ENCODE measurements at places on chromosomes 3 and 15. TPM values are rescaled to one million over a fixed set of nuclear protein-coding genes. Genes with fewer than 3 reads are reported as not detected.

FBN1 gene
- total RNA-seq, result 79.0 TPM

GABRA5 gene
- not detected for total RNA-seq

MRAS gene
- total RNA-seq, result 7.4 TPM

VILL gene
- total RNA-seq, result 185 TPM

CMTM7 gene
- 12.9 TPM for total RNA-seq

MESP1 gene
- total RNA-seq, result 6.6 TPM

DNA sequence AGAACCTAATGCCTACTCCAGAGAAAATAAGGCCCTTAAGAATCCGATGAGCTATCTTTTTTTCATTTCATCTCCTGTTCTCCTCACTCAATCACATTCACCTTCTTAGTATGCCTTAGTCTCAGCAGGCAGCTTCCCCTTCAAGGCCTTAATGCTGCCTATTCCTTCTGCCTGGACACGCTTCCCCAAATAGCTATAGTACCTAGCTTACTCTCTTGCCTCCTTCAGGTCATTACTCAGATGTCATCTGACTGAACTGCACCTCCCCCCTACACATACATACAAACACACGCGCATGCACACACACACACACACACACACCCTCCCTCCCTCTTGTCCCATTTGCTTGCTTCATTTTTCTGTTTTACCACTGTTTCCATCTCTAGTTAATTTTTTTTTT, 191.5 kb upstream of the MLF1 start:
- no peak for DNase-seq

DNA sequence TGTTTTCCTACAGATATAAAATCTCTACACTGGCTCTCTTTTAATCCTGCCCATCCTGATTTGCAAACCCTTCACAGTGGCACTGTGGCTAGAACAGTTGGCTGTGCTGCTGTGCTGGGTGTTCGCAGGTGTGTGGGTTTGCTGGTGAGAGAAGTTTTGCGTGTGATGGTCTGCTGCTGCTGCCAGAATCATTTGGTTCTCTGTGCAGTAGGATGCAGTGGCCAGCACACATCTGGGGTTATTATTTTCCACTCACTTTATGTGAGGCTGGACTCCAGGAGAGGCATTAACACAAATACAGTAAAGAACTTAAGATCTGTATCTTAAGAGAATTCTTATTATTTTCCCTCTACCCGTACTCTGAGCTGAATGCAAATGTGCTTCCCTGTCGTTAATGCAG, 16.0 kb upstream of the PSMD6 start:
- no peak for DNase-seq

GRCh38 chr15:29470794-29471193, 201.2 kb upstream of the NSMCE3 start:
- DNase-seq, result no peak

DNA sequence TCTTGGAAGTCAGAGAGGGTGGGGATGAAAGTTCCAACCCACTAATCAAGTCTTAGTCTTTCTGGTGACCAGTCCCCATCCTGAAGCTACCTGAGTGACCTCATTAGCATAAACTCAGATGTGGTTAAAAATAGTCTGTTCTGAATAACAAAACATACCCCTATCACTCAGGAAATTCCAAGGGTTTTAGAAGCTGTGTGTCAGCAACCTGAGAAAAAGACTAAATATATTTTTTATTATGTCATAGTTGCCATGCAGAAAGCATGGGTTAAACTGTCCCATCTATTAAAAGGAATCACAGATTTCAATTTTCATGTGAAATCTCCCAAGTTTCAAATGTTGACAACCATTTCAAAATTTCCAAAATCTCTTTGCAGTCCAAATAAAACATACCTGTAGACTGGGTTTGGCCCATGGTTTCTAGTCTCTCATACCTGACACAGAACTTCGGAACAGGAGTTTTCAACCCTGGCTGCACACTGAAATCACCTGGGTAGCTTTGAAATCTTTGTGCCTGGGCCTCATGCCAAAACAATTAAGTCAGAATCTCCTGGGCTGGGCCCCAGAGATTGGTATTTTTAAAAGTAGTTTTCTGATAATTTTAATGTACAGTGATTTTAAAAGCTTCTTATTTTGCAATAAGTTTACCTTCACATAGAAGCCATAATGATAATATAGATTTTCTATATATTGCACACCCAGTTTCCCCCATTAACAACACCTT, 476.3 kb downstream of the RBMS3 start:
- no peak for DNase-seq

DNA sequence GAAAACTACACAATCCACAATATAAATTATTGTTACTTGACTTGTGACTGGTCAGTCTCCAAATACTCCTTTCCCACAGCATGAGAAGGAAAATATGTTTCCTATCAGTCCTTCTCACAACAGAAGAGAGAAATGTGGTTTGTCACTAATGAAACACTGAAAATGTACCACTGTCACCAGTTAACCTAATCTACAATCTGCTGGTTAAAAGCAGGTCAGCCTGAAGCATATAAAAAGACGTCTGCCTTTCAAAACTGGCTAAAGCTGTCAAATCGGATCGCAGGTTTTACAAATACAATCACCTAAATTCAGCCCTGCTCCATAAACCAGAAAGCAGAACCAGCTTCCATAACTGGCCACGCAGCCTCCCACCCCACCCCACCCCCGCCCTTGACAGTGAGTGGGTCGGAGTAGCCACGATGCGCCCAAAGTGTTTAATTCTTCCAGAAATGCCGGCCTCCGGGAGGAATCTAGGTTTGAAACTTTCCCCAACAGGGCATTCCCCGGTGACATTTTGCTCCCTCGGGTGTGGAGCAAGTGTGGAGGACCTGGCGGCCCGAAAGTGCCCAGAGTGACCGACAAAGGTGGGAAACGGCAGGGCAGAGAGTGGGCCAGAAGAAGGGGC, 682 bp downstream of the ETFA start:
- DNase-seq, result no peak

DNA sequence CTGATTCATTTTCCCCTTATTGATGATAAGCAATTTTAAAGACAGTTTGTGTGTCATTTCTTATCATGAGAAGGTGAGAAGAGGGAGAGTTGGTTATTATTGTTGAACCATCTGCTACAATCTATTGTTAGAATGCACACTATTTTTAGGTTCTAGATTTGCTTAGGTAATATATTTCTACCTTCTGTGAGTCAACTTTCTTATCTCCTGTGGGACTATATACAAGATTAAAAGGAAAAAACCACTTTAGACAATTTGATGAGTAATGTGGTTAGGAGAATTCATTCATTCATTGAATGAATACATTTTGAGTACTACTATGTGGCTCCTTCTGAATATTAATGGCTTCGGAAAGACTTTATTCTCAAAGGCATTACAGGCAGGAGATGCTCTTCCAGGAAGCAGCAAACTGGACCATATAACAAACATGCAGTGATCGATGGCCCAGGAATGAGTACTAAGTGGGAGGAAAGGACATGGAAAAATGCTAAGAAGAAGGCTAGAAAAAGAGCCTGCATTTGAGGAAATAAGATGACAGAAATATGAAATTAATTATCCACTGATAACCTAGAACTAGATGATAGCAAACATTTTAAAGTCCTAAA, 22.4 kb downstream of the SPTSSB start:
- DNase-seq, result no peak

DNA sequence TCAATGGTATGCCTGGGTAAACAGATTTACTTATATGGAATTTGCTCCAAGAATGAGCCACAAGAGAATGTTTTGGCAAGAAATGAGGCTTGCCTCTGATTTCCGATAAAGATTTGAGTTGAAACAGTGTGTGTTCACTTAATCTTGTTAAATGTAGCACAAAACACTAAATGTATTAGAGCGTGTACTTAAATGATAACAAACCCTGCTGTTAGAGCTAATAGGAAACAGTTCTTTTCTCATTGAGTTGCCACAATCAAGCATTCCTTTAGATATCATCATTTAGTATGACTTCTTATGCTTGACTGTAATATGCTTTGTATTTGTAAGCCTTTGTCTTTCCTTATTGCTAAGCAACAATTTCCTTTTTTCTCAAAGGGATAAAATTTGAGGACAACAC, 353.6 kb upstream of the ZNF717 start:
- DNase-seq, result no peak

DNA sequence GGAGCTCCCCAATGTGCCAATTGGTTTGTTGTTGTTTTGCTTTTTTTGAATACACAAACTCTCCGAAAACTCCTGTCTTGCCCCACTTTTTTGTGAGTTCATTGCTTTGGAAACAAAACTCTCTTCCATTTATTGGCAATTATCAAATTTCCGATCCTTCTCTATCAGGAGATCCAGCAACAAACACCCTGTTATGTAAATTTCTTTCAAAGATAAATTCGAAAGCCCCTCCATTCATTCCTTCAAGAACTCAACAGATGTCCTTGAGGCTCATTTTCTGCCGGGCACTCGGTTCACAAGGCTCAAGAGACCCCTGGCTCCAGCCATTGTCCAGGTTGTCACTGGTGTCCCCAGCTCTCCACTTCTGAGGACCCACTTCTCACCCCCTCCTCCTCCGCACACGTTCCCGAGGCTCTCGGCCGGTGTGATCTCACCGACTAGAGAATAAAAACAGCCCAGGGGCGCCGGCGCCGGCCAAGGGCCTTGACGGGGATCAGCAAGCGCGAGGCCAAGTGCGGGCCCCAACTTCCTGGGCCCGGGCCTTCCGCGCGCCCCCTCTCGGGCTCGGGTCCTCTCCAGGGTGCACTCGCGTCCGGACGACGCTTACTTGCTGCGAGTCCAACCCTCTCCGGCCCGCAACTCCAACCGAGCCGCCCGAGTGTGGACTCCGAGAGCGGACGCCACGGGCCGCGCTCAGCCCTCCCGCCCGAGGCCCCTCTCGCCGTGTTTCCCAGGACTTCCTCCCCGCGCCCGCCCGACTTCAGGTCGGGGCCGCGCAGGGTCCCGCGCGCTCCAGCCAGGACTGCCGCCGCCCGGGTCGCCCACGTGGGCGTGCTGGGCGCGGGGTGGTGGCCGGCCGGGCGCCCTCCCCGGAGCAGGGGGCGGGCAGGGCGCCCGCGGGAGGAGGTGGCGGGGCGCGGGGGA, 533 bp upstream of the SMAD3 start:
- DNase-seq, result peak; percentile 69

GRCh38 chr15:28191832-28192231, 92.7 kb upstream of the OCA2 start:
- no peak for DNase-seq

DNA sequence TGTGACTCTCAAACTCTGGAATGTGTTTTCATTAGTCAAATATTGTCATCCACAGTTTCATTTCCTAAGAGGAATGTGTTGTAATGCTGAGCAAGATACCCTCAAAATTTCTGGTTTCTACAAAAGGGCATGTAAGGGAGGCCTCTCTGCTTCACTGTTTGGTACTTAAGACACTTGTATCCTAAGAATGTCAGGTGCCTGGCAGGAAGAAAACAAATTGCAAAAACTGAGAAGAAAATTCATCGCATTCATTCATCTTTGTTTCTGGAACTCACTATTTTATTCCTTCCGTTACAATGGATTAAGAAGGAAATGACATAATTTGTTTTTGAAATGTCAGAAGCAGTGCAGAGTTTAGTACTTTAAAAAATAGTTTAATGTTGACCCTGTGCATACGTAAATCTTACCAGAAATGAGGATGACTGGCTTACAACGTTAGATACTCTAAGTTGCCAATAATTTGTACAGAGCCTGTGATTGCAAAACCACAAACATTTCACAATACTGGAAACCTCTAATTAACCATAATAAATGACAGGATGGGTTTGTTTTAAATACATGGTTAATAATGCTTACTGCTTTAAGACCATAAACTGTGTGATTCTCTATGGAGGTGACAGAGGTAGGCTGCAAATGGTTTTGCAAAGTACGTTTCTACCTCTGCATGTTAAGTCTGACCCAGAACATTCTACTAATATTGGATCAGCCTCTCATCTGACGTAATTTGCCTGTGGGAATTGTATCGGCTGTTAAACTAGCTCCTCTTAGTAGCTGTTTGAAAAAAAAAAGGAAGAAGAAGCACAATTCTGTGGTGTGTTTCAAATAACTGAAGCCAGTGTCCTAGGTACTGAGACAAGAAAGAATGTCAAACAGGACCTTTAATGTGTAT, 477.8 kb downstream of the RBMS3 start:
- DNase-seq, result no peak

- no peak for DNase-seq
Measured at GRCh38 chr3:123287962-123288302, 86.2 kb downstream of the SEC22A start.

GRCh38 chr3:2558796-2559195, 460.1 kb downstream of the CNTN4 start:
- DNase-seq, result no peak

DNA sequence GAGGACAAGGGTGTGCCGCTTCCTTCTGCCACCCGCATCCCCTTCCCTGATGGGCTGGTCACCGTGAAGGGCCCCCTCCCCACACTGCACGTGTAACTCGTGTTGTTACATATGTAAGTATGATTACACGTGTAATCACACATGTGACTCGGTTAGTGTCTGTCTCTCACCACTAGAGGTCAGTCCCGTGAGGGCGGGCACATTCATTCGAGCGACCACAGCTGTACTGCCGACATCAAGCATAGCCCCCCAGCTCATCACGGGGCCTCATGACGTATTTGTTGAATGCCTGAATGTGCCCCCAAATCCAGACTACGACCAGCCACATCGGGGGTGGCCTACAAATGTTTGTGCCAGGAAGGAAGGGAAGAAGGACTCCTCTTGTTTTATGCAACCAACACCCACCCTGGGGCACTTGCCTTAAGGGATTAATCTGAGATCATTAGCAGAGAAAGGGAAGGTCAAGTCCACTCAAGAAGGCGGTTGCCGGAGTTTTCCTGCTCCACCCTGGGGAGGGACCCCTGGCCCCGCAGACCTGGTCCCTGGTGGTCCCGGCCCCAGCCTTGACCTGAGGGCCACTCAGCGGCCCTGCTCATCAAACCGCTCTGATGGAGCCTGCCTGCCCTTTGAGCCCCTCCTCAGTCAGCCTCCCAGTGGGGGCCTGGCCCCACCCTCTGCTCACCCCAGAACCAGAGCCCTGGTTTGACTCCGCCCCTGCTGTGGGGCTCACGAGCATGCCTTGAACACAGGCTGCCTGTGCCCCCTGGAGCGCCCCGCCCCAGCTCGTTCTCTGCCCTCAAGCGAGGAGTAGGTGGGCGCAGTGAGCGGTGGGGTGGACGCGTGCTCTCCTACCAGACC, 52.8 kb downstream of the RGMA start:
- DNase-seq, result no peak

GRCh38 chr15:52103217-52104207, 9.1 kb downstream of the BCL2L10 start:
- peak; percentile 43 for DNase-seq

DNA sequence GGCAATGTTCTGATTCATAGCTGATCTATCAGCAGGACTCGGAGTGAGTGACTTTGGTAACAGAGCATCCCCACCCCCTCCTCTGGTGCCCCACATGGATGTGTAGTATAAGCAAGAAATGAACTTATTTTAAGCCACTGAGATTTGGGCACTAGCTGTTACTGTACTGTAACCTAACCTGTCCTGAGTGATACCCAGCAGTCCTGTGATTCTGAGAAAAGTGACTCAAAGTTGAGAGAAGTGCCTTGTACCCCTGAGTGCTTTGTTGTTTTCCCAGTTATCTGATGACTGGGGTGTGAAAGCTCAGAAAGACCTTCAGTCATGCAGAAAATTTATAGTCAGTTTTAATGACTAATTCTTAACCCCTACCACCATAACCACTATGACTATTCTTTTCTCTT, 439.9 kb upstream of the RBMS3 start:
- no peak for DNase-seq

- DNase-seq, result no peak
Measured at GRCh38 chr3:65772758-65773157, 266.0 kb downstream of the MAGI1 start.

GRCh38 chr3:39052583-39052982, 767 bp downstream of the WDR48 start:
- no peak for DNase-seq

GRCh38 chr3:137024348-137024747, 66.6 kb downstream of the IL20RB start:
- DNase-seq, result no peak

GRCh38 chr3:64152086-64152485, 73.2 kb downstream of the PRICKLE2 start:
- no peak for DNase-seq
